ENCODE measurements at places on chromosomes 16 and 17.
A peak's percentile ranks its signal among the peaks of the same experiment; 100 is the strongest.

- no peak for DNase-seq
Measured at GRCh38 chr16:88584676-88585075, 14.5 kb downstream of the ZC3H18 start.

DNA sequence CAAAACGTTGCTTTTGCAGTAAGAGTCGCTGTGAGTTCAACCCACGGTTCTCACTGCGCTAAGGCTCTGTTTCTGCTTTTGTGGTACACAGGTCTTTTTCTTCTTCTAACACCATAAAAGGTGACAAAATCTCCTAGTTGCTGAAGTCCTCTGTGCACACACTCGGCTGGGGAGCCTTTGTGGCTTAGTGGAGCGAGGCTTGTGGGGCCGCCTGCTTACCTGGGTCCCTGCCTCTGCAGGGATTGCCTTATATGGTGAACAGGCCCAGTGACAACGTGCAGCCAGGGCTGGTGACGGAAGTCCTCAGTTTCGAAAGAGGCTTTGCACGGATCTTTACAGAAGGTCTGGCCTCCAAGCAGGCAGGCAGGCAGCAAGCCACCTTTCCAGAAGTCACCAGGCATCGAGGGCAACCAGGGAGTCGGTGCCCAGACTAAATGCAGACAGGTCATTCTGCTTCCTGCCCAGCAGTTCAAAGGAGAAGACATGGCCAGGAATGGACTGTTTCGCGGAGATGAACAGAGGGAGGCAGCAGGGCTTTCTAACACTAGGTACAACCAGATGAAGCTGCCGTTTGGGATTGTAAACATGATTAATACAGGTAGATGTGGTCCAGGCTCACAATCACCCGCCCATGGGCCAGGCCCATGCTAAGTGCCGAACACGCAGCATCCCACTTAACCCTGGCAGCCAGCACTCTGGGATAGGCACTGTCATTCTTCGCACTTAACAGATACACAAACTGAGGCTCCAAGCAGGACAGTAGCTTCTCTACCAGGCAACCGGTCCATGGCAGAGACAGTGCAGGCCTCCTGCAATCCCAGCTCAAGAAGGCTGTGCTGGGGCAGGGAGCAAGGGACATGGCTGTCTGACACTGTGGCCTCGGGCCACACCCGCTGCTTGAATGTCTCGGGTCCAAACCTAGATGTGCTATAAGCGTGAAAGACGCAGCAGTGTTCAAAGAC is 10.7 kb upstream of the MEAK7 start:
- DNase-seq, result peak; percentile 54

GRCh38 chr17:61000911-61001310 is 323.3 kb downstream of the BCAS3 start:
- no peak for DNase-seq

GRCh38 chr16:64242492-64242891 is 879.4 kb downstream of the CDH11 start:
- no peak for DNase-seq

GRCh38 chr16:10827691-10828341 is 9.2 kb upstream of the TVP23A start:
- no peak for DNase-seq

GRCh38 chr16:82758904-82759303 is 132.1 kb downstream of the CDH13 start:
- DNase-seq, result no peak

GRCh38 chr17:48522031-48522653 is 8.7 kb downstream of the HOXB1 start:
- no peak for DNase-seq

- DNase-seq, result peak; percentile 96
Measured at GRCh38 chr16:89701425-89702406, at the start of gene SPATA2L. Gene SPATA2L, minus strand, starts transcription at chr16:89701705. Its CDS starts 473 bp downstream, at chr16:89701232.

- DNase-seq, result no peak
Measured at GRCh38 chr17:57505841-57506773, 239.0 kb downstream of the CCDC182 start.

GRCh38 chr17:56142325-56142724 is 10.9 kb upstream of the ANKFN1 start:
- no peak for DNase-seq

DNA sequence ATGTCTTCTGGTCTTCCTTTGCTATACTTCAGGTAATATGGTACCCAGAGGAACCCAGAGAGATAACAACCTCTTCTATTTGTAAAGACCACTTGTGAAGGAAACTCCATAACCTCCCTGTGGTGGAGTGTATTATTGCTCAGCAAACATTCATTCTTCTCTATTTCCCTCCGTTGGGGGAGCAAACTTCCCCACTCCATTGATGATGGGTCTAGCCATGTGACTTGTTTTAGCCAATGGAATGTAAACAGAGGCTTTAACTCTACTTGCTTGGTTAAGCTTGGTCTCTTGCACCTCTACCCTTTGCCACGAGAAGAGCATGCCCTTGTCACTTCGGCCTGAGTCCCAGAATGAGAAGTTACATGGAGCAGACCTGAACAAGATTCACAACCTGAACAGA is 30.0 kb upstream of the SKAP1 start:
- no peak for DNase-seq

DNA sequence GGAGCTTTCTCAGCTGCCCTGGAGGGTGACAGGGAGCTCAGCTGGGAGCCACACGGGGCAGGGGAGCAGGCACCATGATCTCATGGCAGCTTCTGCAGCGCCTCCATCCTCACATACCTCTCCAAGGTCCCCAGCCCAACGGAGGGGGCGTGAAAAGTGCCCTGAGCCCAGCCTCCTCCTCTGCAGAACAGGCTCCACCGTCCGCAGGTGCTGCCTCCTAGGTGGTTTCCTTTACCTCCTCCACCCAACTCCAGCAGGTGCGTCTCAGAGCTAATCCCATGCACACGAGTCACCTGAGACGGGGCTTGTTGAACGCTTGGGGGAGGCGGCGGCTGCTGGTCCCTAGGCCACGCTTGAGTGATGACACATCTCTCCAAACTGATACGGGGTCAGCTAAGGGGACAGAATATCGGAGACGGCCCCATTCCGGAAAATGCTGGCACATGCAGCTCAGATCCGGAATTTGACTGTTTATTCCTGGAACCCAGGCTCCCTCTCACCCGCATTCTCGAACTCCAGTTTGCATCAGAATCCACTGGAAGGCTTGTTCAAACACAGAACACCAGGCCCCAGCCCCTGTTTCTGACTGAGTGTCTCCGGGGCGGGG is 387 bp upstream of the SLC38A8 start:
- no peak for DNase-seq

- no peak for DNase-seq
Measured at GRCh38 chr16:6749698-6750097, 582.9 kb upstream of the RBFOX1 start.

GRCh38 chr17:30476726-30477082 is 504 bp upstream of the GOSR1 start:
- no peak for DNase-seq

GRCh38 chr17:39167476-39167875 is 1.5 kb upstream of the ARL5C start:
- DNase-seq, result no peak

DNA sequence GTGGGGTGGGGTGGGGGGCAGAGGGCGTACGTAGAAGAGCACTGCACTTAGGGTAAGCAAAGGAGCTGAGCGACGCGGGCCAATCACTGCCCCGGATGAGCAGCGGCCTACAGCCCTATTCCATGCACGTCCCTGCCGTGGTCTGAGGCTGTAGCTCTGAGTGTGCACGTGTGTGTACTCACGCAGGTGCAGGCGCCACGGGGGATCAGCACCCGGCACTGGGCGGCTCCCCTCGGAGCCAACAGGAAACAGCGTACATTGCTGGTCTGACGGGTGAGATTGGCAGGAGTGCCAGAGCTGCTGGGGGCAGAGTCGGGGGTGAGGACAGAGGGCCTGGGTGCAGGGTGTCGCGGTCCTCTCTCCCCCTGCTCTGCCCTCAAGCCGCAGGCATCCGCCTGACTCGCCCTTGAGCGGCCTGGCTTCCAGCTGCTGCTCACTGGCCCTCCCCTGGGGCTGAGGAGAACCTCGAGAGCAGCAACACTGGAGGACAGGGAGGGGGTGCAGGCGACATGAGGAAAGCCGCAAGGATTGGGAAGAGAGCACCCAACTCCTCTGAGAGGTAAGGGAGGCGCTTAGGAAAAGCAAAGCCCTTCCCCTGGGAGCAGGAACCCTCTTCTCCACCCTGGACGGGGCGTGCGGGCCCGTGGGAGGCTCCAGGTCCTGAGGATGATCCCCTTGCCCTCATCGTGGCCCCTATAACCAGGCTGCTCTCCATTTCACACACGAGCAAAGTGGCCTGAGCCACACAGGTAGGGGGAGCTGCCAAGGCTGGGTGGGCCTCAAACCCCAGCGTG is 57.8 kb downstream of the ENGASE start:
- DNase-seq, result no peak

GRCh38 chr16:30519120-30520049 is 7.0 kb downstream of the ZNF768 start:
- no peak for DNase-seq

DNA sequence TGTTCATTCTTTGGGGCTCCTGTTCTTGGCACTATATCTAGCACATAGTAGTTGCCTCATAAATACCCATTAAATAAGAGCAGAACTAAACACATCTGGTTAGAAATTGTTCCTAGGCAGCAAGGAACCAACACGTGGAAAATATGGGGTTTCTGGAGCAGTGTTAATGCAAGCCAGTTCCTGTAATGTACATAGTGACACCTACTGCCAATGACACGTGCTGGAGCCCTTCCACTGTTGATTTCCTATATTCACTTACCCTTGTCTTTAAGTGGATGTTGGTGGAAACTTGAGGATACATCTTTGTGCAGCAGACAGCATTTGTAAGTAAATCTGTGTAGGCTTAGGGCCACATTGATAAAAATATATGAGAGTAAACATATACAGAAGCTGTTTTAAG is 1.6 kb upstream of the IRF8 start:
- DNase-seq, result no peak

DNA sequence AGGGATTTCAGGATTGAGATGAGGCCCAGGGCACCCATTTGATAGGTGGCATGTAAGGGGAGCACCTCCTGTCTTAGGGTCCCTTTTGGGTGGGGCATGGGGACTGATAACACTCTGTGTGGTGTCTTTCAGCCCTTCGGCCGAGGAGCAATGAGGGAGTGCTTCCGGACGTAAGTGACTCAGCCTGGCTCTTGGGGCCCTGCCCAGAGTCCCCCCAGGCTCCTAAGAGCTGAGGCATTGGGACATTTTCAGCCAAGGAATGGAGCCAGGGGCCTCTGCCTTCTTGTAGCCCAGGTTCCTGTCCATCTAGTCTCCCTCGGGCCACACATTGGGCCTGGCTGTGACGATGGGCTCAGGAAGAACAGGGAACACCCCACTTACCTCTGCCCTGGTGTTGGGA is 44.4 kb downstream of the EEF2K start:
- no peak for DNase-seq

GRCh38 chr17:34398990-34399389 is 36.0 kb upstream of the CCL1 start:
- DNase-seq, result no peak

GRCh38 chr16:56611281-56611833 is 3.0 kb downstream of the MT2A start:
- no peak for DNase-seq

DNA sequence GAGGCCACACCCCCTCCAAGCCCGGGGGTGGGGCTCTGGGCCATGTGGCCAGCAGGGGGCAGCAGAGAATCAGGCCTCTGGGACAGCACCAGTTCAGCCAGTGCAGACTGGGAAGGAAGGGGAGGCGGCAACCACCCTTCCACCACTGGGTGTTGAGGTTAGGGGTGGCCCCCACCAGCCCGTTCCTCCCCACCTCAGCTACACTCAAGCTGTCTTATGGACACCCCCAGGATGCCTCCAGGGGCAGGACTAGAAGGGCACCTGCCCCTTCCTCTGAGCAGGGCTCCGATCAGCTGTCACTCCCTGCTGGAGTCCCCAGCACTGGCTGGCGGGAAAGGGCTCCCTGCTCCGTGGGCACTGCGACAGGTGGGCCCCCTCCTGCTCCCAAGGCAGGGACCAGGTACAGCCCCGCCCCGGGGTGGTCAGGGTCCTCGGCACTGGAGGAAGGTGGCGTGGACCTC is 21.8 kb downstream of the KATNB1 start:
- DNase-seq, result peak; percentile 100

DNA sequence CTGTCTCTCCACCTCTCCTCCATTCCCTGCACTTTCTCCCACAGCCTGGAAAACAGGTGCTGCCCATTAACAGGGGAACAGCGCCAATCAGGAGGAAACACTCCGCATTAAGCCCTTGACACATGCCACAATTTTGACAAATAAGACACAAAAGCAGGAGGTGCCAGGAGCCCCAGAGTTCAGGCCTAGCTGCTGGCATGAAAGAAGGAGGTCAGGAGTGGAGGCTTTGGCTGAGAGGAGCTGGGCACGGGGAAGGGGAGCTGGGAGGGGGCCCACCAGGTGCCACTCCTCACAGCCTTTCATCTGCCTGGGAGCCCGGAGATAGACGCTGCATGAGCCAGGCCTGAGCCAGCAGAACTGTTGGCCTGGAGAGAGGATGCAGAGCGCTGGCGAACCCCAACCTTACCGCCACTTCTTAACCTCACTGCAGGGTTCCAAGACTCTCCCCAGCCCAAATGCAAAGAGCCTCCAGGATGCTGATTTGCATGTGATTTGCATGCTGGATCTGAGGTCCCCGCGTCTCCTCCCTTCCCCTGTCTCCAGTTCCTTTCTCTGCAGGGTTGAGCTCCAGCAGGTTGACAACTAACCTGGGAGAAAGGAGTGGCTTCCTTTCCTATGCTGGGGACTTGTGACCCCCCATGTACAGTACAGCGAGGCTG is 139.8 kb upstream of the SDK2 start:
- DNase-seq, result no peak

DNA sequence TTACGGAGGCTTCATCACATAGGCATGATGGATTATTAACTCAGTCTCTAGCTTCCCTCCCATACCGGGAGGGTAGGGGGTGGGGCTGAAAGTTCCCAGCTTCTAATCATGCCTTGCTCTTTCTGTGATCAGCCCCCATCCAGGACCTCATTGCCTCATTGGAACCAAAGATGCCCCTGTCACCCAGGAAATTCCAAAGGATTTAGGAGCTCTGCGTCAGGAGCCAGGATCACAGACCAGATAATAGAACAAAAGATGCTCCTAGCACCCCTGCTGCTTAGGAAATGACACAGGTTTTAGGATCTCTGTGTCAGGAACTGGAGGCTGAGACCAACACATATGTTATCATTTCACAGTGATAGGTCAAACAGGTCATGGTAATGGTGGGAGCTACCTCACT is 9.7 kb downstream of the USB1 start:
- no peak for DNase-seq

- DNase-seq, result no peak
Measured at GRCh38 chr16:6363896-6364607, 968.6 kb upstream of the RBFOX1 start.

- no peak for DNase-seq
Measured at GRCh38 chr17:81053041-81053970, 18.4 kb downstream of the BAIAP2 start.

GRCh38 chr17:78789663-78790181 is 7.6 kb upstream of the CYTH1 start:
- no peak for DNase-seq

- DNase-seq, result no peak
Measured at GRCh38 chr16:83925095-83925905, 26.4 kb downstream of the MLYCD start.

GRCh38 chr16:84925092-84925772 is 86.1 kb downstream of the ZDHHC7 start:
- peak; percentile 59 for DNase-seq
